ENCODE measurements at places on chromosomes 11 and 22. TPM values are rescaled to one million over a fixed set of nuclear protein-coding genes. Genes with fewer than 3 reads are reported as not detected.

The PPME1 gene
- 34.0 TPM for total RNA-seq

The UCP3 gene
- total RNA-seq: 1.9 TPM

The APOC3 gene
- total RNA-seq: not detected

The DDB1 gene
- total RNA-seq: 142 TPM

The OR8G1 gene
- total RNA-seq: not detected

GRCh38 chr11:57349491-57350274 lies 11.5 kb downstream of the P2RX3 start:
- peak; percentile 90 for DNase-seq

GRCh38 chr11:804599-804964 lies 449 bp downstream of the PIDD1 start:
- no peak for DNase-seq

GRCh38 chr11:133697161-133697560 lies 148.2 kb downstream of the SPATA19 start:
- no peak for DNase-seq

GRCh38 chr11:73229896-73230875 lies 12.1 kb downstream of the P2RY2 start:
- peak; percentile 52 for DNase-seq

DNA sequence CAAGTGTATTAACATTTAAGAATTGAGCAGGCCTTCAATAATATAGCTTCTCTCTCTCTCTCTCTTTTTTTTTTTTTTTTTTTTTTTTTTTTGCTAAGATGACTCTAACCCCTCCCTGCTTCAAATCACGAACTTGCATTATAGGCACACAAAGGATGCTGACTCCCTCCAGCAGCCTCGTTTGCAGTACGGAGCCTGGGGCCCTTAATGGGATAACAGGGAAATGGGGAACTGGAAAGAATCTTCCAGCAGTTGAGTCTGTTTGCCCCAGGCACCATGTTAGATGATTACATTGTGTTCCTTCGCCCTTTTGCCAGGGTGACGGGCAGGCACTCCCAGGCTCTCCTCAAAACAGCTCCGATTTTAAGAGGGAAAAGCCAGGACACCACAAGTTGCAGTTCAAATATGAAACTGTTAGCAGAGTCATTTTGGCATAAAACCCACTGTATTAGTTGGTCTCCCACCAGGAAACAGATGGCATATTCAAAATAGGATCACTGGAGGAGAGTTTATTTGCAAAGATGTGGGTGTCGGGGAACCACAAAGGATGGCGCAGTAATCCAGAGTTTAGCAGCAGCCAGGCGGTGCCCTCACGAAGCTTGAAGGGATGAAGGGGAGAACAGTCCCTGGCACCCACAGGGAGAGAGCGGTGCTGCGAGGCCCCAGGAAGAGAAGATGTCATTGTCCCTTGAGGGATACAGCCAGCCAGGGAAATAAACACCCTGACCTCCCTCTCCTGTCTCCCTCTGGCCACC lies 26.5 kb upstream of the TREH start:
- no peak for DNase-seq

- no peak for DNase-seq
Observed at GRCh38 chr11:3969613-3970012, 114.1 kb downstream of the STIM1 start.

- no peak for DNase-seq
Observed at GRCh38 chr22:22759371-22759770, 115.0 kb downstream of the GGTLC2 start.
